Stimulated activated CD4-positive, alpha-beta T cell treated with anti-CD3 and anti-CD28 coated beads, Interleukin-12 subunit alpha, Interleukin-12 subunit beta, amount 100 ng/mL, for 24 hours (primary cell): ENCODE measurements at places on chromosomes 16 and 17.

- DNase-seq, result no peak
Observed at GRCh38 chr17:36877771-36878170, 59.5 kb upstream of the LHX1 start.

DNA sequence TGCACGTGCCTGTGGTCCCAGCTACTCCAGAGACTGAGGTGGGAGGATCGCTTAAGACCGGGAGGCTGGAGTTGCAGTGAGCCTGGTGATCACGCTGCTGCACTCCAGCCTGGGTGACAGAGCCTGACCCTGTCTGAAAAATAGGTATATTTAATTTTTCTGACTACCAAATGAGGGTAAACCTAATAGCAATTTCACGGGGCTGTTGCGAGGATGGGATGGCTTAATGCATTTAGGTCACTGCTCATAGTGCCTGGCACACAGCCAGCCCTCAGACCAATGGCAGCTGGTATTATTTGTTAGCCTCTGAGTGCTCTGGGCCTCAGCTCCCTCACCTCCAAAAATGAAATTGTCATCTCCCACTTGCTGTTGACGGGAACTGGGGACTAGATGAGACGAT, 5.9 kb upstream of the CDIP1 start:
- no peak for DNase-seq

DNA sequence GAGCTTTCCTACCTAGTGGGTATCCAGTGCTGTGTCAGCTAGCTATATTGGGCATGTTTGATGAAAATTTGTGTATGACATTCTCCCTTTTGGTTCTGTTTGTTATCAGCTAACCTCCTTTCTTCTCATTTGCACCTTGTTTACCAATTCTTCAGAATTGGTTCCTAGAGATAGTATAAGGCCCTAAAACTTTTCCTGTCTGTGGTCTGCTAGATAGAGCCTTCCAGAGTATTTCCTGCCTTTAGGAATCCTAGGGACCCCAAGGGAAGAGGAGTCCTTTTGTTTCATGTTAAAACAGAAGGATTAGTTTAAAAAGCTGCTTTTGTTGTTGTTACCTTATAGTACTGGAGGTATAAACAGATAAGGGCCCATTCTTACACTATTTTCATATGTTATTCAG, 11.5 kb downstream of the MAP3K3 start:
- DNase-seq, result no peak

DNA sequence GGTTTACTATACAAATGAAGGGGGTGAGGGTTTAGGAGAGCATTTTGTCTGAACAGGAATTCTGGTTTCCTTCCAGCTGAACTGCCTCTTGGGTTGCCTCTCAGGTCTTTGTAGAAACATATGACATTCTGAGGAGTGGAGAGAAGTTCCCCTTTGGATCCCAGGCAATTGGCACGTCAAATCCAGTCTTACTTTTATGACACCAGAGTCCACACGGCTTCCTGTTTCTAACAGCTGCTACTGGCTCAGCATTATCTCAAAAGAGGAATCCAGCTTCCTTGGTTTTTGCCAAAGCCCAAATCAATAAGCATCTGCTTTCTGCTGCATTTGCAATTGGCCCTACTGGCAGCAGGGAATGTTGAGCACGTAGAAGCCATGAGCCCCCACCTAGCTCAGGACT, 97.6 kb upstream of the FAM20A start:
- DNase-seq, result no peak

- no peak for DNase-seq
Observed at GRCh38 chr17:50052822-50053653, 2.9 kb upstream of the ITGA3 start.

DNA sequence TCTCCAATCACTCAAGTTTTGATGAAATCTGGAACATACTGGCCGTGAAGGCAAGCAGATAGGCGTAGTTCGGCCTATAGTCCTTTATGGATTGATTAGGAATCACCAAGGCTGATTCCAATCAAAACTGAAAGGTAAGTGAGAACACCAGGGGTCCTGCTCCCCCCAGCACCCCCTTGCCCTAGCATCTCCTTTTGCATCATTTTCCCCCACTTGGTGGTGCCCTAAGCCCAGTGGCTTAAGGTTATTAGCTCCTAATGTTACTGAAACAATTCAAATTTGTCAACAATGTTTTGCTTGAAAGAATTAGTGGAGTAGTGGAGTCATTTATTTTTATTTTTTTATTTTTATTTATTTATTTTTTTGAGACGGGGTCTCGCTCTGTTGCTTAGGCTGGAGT, 4.9 kb downstream of the SLFN14 start:
- no peak for DNase-seq

DNA sequence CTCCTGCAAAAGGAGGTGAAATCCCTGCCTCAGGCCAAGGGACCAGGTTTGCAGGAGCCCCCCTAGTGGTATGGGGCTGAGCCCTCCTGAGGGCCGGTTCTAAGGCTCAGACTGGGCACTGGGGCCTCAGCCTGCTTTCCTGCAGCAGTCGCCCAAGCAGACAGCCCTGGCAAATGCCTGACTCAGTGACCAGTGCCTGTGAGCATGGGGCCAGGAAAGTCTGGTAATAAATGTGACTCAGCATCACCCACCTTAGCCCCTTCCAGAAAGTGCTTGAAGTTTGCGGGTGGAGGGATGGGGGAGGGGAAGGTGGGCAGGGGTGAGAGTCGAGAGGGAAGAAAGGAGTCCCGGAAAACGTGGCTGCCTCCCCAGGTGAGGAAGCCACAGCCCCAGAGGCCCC, 2.1 kb downstream of the MC1R start:
- no peak for DNase-seq

DNA sequence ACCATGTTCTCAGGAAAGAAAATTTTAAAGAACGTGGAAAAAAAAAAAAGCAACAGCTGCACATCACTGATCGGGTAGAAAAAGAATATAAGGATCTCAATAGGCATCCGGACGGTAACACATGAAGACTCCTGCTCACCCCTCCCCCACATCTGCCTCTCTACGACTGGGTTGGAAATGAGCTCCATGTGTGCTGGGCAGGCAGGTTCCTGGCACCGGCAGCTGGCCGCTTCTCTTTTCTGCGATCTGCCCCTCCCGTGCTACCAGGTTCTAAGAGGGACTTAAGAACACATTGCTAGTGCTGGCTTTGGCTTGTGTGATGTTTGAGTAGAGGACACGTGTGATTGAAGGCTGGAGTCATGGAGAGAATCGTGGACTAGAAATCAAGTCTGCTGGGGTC, 115.5 kb downstream of the AATF start:
- DNase-seq, result no peak

DNA sequence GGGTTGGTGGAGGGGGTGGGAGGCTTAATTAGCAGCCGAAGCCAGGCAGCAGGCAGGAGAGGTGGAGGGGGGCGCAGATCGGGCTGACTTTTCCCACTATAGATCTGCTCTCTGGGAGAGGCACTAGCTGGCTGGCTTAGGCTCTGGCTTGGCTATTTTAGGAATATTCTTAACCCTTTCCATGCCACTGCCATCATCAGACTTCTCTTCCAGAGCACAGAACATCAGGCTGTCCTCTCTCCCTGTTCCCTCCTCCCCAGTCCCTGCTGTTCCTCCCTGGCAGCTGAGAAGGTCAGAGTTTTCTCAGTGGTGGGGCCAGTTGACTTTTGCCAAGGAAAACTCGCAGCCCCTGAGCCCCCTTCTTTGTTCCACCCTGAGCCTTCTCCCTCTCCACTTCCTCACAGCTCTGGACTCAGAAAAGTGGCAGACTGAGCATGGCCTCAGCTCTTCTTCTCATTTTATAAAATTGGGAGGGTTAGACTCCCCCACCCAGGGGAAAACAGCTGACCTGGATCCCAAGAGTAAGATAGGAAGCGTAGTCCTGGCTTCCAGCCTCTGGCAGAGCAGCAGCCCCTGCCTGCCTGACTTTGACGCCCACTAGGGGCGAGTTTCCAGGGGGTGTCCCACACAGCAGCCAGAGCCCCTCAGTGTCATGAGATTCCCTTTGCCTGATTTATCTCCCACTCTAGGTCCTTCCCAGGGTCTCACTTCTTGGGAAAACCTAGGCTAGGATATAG, 9.9 kb upstream of the C1QL1 start:
- DNase-seq, result no peak

DNA sequence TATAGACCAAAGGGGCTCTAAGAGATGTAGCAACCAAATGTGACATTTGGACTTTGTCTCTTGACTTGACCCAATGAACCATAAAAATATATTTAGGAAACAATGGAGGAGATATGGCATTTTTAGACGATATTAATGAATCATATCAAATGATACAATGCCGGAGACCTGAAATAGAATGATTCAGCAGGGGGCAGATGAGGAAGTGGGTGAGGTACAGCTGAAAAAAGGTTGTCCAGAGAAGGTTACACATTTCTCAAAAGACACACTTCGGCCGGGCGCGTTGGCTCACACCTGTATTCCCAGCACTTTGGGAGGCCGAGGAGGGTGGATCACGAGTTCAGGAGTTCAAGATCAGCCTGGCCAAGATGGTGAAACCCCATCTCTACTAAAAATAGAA, 16.5 kb upstream of the SNN start:
- DNase-seq, result no peak

DNA sequence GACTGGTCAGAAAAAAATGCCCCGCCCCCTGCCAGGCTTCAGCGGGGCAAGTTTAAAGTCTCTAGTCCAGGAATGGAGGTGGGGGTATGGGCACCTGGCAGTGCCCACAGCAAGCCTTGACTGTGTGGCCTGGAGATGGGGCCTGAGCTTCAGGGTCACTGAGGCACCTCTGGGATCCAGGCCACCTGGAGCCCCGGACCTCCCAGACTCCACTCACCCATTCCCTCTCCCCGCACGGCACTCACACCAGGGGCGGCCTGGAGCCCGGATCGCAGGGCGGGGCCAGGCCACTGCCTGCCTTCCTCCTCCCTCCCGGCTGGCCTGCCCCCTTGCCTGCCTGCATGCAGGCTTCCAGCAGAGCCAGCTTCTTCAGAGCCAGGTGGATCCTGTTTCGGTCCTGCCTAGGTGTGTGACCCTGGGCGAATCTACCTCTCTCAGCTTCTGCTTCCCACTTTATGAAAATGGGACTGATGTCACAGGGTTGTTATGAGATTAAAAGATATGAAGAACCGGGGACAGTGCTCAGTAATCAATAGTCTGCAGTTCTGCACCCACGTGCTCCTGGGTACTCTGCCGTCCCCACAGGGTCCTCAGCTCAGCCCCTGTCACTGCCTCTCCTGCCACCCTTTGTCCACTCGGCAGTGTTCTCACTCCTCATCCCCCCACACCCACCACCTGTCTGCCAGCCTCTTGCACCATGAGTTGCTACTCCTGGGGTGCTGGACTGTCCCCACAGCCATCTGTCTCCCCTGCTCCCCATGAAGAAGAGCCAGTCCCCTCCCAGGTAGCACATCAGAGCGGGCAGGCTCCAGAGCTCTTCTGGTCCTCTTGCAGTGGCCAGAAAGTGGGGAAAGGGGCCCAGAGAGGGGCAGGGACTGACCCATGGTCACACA, 1.2 kb upstream of the TCAP start:
- no peak for DNase-seq

DNA sequence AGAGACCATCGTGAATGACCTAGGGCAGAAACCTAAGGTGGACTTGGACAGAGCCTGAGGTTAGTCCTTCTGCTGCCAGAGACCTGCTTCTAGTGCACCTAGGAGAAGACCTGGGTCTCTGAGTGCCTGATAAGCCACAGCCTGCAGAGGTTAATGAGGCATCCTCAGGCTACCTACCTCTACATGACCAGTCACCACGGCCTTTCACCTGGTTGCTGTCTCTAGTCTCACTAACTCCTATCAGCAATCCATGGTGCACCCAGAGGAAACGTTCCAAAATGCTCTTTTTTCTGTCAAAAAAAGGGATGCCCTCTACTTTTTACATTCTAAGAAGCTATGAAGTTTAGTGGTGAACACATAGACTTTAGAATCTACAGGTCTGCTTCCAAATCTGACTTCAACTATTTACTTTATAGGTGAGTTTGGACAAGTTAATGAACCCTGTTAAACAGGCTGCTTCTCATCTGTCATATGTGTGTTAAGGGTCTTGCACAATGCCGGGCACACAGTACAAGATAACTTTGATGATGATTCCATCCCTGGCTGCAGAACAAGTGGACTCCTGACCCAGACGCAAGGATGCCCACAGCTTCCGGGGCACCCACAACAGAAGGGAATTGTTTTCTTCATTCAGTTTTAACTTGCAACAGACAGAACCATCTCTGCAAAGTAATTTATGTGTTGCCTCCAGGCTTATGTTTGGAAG, 469.9 kb upstream of the CDH5 start:
- no peak for DNase-seq

- DNase-seq, result no peak
Observed at GRCh38 chr17:65362826-65363225, 198.6 kb downstream of the AXIN2 start.

GRCh38 chr17:67194134-67194533, 50.9 kb downstream of the HELZ start:
- no peak for DNase-seq

DNA sequence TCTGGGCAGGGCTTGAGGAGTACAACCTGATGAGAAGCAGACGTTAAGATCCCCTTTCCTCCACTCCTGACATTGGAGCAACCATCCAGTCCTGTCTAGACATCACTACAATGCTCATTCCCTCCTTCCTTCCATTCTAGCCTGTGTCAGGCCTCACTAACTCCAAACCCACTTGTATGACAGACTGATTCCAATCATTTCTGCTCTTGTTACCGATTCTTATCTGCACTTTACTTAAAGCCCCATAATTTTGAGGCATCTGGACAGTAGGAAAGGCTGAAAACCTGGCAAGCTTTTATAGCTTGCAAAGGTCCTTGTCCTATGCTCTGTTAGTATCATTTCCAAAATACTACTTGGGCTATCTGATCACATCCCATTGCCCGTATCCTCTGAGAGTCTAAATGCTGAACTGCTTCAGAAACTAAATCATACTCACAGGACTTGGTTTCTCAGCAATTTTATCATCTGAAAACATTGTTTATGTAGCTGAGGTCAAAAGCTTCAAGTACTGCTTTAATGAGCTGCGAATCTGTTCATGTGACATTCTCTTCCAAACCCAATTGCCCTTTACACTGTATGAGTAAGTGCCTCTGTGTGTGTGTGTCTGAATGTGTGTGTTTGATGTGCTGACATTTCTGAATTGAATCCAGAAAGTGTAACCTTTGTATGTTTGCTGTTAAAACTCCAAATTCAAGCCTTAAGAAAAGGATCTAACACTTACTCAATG, 57.2 kb upstream of the CACNG3 start:
- DNase-seq, result no peak

GRCh38 chr17:51056813-51057510, 63.7 kb downstream of the SPAG9 start:
- no peak for DNase-seq

GRCh38 chr17:78797691-78798585, 15.9 kb upstream of the CYTH1 start:
- DNase-seq, result no peak

DNA sequence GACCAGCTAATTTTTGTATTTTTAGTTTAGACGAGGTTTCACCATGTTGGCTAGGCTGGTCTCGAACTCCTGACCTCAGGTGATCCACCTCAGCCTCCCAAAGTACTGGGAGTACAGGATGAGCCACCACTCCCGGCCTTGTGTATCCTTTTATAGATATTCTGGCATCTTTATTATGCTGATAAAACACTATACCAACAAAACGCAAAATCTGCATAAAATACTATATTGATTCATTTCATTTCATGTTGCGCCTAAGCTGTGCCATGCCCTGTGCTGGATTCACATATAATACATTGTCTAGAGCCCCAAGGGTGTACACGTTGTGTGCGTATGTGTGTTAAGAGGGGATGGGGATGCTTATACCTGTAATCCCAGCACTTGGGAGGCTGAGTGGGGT, 3.8 kb upstream of the UBE2Z start:
- DNase-seq, result no peak

- DNase-seq, result no peak
Observed at GRCh38 chr17:60305141-60305540, 86.8 kb downstream of the USP32 start.

GRCh38 chr17:45931677-45932076, 37.3 kb downstream of the MAPT start:
- no peak for DNase-seq

GRCh38 chr16:52727441-52727840, 180.5 kb upstream of the TOX3 start:
- no peak for DNase-seq
